MV-4-11 (cell line): ENCODE measurements at places on chromosomes 2 and 18.

DNA sequence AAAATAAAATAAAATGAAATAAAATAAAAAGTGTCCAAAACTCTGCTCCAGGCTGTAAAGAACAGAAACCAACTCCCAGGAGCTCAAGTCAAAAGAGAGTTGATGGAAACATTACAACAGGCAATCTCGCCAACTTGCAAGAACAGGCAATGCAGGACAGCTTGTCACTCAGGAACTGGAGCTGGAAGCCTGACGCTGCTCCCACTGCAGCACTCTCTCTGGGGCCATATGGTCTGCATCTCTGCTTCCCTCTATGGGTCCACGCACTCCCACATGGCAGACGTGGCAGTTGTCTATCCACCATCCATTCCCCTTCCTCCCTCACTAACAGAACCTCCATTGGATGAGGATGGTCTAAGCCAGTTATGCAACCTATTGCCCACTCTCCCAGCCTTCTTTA, 23.3 kb upstream of the ARPC2 start:
- no peak for DNase-seq

GRCh38 chr2:237529452-237530402, 36.6 kb upstream of the PRLH start:
- peak; percentile 95 for DNase-seq

- peak; percentile 30 for DNase-seq
Observed at GRCh38 chr2:69269330-69269729, 117.7 kb downstream of the GFPT1 start.

DNA sequence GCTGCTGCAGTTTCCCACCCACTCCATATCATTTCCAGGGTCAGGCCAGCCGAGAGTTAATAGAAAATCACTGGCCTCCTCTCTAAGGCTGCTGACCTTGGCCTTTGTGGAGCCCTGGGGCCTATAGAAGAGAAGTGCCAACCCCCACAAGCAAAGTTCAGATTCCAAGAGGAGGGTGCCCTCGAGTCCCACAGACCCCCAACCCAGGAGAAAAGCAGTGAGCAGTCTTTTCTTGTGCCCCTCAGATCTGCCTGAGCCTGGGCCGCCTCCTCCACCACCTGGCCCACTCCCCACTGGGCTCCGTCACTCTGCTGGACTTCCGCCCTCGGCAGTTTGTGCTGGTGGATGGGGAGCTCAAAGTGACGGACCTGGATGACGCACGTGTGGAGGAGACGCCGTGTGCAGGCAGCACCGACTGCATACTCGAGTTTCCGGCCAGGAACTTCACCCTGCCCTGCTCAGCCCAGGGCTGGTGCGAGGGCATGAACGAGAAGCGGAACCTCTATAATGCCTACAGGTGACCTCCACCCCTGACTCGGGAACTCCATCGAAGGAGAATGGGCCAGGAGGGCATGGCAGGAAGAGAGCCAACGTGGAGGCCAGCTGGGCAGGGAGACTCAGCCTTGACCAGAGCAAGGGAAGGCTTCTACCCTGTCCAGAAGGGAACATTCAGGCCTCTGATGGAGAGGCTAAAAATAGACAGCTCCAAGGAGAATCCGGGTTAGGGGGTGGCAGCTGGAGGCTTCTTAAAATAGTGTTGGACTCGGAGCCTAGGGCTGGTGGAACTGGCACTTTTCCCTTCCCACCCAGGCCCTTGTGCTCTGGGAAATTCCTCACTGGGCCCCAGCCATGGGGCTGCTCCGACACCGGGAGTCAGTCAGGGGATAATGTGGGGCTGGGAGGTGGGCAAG, 6.2 kb downstream of the PKDCC start:
- DNase-seq: no peak

DNA sequence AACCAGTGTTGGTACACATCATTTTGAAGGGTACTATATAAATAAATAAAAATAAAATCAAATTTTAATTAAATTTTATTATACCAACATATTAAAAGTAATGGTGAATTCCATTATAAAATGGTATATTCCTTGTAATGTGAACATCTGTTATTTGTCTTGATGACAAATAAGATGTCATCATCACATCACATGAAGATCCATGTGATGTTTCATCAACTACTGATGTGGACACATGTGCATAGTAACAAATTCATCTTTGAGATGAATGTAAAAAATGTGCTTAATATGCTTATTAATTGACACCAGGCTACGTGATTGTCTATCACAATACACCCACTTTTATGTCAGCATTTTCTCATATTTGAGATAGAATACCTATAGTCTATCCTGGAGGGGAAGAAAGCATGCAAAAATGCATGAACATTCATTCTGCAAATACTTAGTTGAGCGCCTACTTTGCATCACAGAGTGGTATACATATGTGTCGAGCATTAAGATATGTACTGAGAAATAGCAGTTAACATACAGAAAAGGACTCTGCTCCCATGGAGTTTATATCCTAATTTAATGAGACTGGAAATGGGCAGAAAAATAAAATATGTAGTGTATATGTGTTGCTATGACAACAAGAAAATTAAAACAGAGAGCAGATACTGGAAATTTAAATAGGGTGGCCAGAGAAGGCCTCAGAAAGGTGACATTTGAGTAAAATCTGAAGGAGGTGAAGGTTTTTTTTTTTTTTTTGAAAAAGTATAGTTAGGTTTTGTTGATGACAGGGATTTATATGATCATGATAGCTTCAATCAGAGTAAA, 281.1 kb downstream of the ARHGAP15 start:
- no peak for DNase-seq

GRCh38 chr2:191311627-191312026, 66.4 kb downstream of the MYO1B start:
- DNase-seq: peak; percentile 27

- DNase-seq: peak; percentile 15
Observed at GRCh38 chr2:216478151-216478550, 20.5 kb upstream of the RPL37A start.

- DNase-seq: no peak
Observed at GRCh38 chr2:216865658-216866057, 5.8 kb upstream of the TNP1 start.

DNA sequence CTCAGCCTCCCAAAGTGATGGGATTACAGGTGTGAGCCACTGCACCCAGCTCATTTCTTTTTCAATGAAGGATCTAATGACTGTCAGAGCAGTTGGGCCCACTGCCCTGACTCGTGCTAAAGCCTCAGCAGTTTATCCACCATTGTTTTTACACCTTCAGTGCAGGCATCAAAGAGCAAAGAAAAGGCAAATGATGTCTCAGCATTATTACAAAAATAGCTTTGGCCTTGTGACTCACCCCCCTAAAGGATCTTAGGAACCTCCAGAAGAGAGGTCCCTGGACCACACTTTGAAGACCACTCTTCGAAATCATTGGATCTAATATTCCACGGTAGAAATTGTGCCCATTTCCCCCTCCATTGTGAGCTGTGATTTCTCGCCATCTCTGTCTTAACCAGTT, 21.3 kb downstream of the MLPH start:
- no peak for DNase-seq

GRCh38 chr18:48284743-48285142, 124.4 kb downstream of the ZBTB7C start:
- DNase-seq: no peak

- DNase-seq: no peak
Observed at GRCh38 chr2:17827785-17828184, 11.5 kb downstream of the MSGN1 start.

DNA sequence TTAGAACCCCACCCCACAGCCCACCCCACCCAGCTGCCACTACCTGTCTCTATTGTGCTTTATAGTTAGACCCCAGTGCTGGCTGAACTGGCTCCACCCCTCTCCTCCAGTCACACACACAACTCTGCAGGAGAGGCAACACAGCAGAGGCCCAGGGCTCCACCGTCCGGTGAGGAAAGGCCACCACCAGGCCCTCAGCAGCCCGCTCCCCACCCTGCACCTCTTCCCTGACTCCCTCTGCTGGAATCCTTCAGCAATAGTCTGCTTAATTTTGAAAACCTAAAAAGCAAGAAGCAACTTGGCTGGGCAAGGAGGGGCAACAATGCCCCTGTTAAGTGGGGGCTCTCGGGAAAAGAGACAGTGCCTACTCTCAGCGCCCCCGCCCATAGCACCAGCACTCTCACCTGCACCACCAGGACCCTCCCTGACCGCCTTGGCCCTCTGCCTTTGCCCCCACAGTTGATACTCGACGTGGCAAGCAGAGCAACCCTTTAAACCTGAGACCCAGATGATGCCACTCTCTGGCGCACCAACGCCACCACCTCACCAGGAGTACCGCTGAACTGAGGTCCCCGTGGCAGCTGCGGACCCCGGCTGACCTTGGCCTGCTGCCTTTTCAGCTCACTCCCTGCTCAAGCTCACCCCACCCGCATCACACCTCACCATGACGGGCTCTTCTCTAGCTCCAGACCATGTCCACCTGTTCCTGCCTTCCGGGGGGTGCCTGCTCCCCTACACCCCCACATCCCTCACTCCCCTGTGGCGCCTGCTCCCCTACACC, 45.7 kb downstream of the NDUFA10 start:
- no peak for DNase-seq

GRCh38 chr2:159936471-159936870, 125.9 kb downstream of the PLA2R1 start:
- peak; percentile 60 for DNase-seq

DNA sequence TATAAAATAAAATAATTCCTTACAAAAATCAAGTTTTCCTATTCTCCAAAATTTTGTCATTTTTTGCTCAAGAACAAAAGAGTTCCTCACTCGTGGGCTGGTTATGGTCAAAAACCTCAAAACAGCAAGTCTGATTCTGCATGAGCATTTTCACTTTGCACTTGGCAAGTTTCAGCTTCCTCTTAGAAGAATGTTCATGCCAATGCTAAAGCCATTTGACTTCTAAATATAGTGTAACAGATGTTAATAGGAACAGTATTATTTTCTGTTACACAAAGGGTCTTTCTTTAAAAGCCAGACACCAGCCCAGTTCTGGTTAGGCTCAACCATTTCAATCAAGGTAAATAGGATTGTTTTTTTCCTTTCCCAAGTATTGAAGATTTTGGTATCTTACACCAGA, 261.3 kb upstream of the CCDC68 start:
- peak; percentile 88 for DNase-seq

- no peak for DNase-seq
Observed at GRCh38 chr2:62309465-62310091, 113.7 kb downstream of the B3GNT2 start.

GRCh38 chr2:102764083-102764482, 2.3 kb downstream of the TMEM182 start:
- no peak for DNase-seq

GRCh38 chr18:75350512-75350839, 77.0 kb downstream of the SMIM21 start:
- no peak for DNase-seq

- no peak for DNase-seq
Observed at GRCh38 chr2:45797451-45798230, 146.2 kb downstream of the PRKCE start.

GRCh38 chr2:30040147-30040546, 106.7 kb upstream of the YPEL5 start:
- DNase-seq: no peak

- peak; percentile 90 for DNase-seq
Observed at GRCh38 chr2:111219285-111219684, 98.6 kb downstream of the BCL2L11 start.

GRCh38 chr2:207311316-207312005, 145.7 kb upstream of the KLF7 start:
- DNase-seq: peak; percentile 99

- DNase-seq: peak; percentile 40
Observed at GRCh38 chr2:99802734-99803133, 312.9 kb upstream of the REV1 start.

DNA sequence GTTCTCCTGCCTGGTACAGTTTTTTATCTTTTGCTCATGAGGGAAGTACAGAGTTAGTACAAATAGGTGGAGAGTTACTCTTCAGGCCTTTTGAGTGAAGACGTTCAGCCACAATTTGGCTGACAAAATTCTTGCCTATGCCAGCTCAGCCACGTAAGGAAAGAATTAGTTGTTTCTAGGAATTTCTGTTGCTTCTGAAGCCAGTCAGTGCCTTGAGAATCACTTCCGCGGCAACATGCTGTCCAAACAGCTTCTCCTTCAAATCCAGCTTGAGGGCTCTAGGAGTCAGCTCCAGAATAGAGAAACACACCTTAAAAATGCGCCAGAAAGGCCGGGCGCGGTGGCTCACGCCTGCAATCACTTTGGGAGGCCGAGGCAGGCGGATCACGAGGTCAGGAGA, 27.5 kb downstream of the M1AP start:
- no peak for DNase-seq

DNA sequence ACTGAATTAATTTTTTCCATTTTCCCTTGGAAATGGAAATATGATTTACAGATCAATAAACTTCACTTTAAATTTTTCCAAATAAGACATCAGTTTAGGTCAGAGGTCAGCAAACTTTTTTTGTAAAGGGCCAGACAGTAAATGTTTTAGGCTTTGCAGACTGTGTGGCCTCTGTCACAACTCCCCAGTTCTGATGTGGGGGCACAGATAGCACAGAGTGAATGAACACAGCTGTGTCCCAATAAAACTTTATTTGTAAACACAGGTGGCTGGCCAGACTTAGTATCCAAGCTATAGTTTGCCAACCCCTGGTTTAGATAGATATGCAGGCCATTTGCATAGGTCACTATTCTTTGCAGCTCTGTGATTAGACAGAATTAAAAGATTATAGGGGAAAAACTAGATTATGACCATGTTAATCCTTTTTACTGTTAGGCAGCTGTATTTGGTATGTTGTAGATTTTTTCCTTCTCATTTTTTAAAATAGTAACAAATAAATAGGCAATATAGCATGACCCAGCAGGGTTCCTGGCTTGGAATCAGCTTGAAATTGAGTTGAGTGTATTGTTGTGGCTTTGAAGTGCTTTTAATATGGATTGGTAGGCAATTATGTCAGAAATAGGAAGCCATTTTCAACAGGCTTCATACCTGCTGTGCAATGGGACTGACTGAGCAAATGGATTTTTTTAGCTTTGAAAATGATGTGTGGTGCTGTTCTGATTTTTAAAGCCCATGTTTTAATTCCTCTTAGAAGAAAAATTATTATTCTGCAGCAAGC, 59.7 kb downstream of the WDSUB1 start:
- DNase-seq: no peak

DNA sequence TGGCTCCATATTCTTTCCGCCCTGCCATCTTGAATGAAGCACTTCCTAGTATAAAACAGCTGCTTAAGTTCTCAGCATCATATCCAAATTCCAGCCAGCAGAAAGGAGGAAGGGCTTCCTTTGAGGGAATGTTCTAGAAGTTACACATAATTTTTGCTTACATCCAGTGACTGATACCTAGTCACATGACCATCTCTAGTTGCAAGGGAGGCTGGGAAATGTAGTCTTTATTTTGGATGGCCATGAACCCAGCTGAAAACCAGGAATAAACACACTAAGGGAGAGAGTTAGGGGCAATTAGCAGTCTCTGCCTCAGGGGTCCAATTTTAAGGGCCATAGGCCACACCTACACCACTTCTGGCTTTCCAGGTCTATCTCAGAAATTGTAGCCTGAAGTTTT, 57.8 kb upstream of the LMAN1 start:
- DNase-seq: no peak
